ENCODE measurements at places on chromosomes 4 and X.

GRCh38 chr4:132114885-132115284, 1034.2 kb upstream of the PCDH10 start:
- no peaks in the 10 kb centered on the region for H3K4me1 ChIP-seq
- H3K4me3 ChIP-seq: no peak overlapping the region
- H3K27me3 ChIP-seq: no peaks in the 10 kb centered on the region
- H3K27ac ChIP-seq: no peak overlapping the region
- DNase-seq: no peak

DNA sequence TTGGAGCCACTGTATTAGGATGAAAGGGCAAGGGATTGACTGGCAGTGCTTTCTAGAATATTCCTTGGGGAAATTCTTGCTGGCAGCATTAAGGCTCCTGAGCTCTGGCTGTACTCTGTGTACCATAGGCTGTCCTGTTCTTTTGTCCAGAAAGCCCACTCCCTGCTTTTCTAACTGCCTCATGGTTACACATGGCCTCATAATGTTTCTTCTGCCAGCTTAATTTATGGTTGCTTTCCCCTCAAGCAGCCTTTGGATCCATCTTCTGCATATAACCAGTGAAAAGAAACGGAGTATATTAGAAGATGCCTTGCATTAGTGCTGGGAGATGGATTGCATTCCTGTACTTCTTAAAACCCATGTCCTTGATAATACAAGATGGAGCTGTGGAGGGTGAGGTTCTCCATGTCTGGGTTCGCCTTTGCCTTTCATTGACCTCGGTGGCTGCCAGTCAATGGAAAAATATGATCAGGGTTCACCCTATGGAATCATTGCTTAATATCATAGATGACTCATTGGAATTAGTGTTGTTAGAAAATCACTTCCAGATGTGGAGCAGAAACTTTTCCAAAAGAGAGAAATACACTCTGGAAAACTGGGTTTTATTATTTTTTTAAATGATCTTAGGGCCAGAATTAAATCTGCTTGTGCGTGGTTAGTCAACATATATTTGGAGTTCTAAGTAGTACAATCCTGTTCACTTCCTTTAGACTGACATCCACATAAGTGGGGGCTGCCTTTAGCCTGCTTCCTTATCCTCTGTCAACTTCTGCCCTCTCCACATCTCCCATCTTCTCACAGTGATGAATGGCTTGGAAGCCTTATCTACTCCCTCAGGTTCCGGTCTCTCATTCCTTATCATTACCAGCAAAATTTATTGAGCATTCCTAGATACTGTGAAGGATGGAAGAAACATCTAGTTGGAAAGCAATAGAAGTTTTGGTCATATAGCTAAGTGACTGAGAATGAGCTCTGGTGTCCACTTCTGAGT, 24.9 kb downstream of the DOCK11 start:
- no peaks in the 10 kb centered on the region for H3K36me3 ChIP-seq
- no peak for DNase-seq
- H3K27me3 ChIP-seq: no peaks in the 10 kb centered on the region
- no peak overlapping the region for H3K27ac ChIP-seq

- H3K27me3 ChIP-seq: no peaks in the 10 kb centered on the region
- H3K36me3 ChIP-seq: no peaks in the 10 kb centered on the region
- H3K4me1 ChIP-seq: peaks cover 2% of the 10 kb centered on the region
- DNase-seq: no peak
Measured at GRCh38 chr4:11050766-11051165, 366.2 kb upstream of the CLNK start.

DNA sequence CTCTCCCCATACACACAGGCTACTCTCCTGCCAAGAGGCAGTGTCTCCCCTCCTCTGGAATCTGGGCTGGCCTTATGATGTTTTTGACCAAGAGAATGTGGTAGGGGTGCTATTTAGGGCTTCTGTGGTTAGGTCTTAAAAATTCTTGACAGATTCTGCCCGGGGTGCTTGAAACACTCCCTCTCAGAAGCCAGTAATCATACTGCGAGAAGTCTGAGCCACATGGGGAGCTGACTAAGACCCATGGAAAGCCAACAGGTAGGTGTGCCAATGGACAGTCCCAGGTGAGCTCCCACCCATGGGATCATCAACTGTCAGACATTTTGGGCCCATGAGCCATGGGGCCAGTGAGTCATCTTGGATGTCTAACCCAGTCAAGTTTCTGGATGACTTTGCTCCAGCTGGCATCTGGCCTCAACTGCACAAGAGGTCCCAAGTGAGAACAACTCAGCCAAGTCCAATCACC, 315.7 kb downstream of the FBXW7 start:
- H3K4me3 ChIP-seq: no peak overlapping the region
- no peaks in the 10 kb centered on the region for H3K4me1 ChIP-seq
- H3K36me3 ChIP-seq: no peaks in the 10 kb centered on the region
- no peak overlapping the region for H3K27ac ChIP-seq
- H3K27me3 ChIP-seq: no peaks in the 10 kb centered on the region

GRCh38 chrX:143854006-143854405, 29.9 kb upstream of the UBE2NL start:
- no peak for DNase-seq
- H3K4me1 ChIP-seq: no peaks in the 10 kb centered on the region
- H3K36me3 ChIP-seq: no peaks in the 10 kb centered on the region
- H3K27ac ChIP-seq: no peak overlapping the region
- H3K27me3 ChIP-seq: no peaks in the 10 kb centered on the region

DNA sequence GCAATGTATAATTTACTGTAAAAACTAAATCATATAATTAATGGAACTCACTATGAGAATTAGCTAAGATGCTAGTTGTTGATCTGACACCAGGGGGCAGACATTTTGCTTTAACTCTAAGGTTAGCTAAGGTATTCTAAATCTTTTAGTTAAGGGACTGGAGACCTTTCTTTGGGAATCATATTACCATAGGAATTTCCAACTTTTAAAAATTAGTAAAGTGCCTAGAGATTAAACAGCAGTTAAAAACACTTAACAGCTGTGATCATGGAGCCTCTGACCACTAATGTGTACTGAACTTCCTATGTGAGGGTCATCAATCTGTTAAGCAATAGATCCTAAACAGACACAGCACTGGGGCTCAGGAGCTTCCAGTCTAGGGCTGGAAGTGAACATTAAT, 226.6 kb downstream of the NSUN7 start:
- no peaks in the 10 kb centered on the region for H3K4me1 ChIP-seq
- no peaks in the 10 kb centered on the region for H3K27me3 ChIP-seq
- no peaks in the 10 kb centered on the region for H3K36me3 ChIP-seq
- DNase-seq: peak; percentile 83
- no peak overlapping the region for H3K27ac ChIP-seq
- no peak overlapping the region for H3K4me3 ChIP-seq

GRCh38 chrX:23287191-23287725, 47.4 kb upstream of the PTCHD1 start:
- no peak overlapping the region for H3K27ac ChIP-seq
- no peak for DNase-seq
- peaks cover 1% of the 10 kb centered on the region for H3K4me1 ChIP-seq
- H3K36me3 ChIP-seq: no peaks in the 10 kb centered on the region

DNA sequence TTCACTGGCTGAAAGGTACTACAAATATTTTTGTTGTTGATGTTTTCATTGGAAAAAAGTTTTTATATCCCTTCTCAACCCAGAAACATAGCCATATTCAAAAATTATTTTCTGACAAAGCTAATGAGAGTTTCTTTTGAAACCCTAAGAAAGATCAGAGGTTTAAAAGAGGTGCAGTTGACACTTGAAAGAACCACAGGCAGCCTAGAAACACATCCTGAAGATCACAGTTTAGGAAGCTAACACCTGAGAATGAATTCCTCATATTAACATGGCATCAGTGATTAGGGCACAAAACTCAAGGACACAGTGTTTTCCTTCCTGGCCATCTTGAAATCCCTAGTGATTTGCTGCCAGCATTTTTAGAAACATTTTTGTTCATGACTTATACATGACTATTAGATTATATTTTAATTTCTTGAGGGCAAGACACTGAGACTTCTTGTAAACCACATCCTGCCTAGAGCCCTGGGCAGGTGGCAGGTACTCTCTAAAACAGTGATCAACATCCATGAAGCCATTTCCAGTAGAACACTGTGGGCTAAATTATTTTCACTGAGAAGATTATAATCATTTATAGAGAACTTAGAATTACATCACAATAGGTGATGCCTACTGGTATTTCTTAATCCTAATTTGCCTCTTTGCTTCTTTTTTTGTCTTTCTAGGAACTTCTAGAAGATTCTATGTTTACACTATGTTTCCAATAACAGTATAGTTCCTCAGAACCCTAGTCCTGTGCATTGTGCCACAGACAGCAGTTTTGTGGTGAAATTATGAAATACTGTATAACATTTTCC, 80.0 kb downstream of the ARSJ start:
- DNase-seq: no peak
- no peak overlapping the region for H3K4me3 ChIP-seq
- H3K4me1 ChIP-seq: no peaks in the 10 kb centered on the region
- no peak overlapping the region for H3K27ac ChIP-seq
- H3K27me3 ChIP-seq: no peaks in the 10 kb centered on the region

DNA sequence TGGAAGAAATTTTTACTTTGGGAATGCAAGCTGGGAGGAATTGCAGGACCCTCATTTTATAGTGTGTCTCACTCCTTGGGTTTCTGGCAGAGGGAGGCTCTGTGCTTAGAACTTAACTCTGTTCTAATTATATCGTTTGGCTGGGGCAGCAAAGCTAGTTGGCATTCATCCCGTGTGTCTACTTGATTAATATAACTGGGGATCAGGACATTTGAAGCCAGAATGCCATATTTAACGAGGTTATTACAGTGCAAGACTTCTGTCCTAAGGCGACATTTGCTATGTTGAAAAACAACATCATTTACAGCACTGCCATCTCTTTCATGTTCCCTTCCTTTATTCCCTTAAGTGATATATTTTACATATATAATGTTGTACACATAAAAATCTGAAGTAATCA, 179.1 kb upstream of the TBC1D9 start:
- H3K4me3 ChIP-seq: no peak overlapping the region
- no peaks in the 10 kb centered on the region for H3K4me1 ChIP-seq
- H3K36me3 ChIP-seq: no peaks in the 10 kb centered on the region

DNA sequence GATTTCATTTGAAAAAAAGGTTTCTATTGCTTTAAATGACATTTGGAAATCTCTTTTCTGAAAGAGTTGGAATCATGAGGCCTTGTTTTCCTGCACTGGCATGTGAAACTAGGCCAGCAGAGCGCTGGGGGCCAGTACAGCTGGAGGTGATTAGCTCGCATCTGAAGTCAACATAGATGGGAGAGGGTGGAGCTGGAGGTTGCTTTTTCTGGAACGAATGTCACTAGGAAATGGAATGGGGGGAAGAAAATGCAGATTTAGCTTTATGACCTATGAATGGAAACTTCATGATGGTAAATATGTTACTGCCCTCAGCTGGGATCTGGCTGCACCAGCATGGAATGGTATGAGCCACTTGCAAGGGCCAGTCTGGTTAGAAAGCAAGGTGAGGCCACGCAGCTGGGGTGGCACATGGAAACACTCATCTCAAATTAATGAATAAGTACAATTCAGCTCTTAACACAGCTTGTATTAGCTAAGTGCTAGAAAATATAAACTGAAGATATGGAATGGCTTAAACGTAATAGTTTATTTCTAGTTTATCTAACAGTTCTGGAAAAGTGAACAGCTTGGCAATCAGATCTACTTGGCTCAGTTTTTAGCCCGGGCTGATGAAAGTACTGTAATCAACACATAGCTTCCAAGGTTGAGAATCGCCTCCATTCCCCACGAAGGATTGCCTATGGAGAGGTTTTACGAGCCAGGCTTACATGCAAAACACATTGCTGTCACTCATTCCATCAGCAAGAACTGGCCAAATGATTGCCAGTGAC, 32.5 kb downstream of the SLC10A6 start:
- no peak overlapping the region for H3K4me3 ChIP-seq
- no peak overlapping the region for H3K27ac ChIP-seq
- no peak for DNase-seq

DNA sequence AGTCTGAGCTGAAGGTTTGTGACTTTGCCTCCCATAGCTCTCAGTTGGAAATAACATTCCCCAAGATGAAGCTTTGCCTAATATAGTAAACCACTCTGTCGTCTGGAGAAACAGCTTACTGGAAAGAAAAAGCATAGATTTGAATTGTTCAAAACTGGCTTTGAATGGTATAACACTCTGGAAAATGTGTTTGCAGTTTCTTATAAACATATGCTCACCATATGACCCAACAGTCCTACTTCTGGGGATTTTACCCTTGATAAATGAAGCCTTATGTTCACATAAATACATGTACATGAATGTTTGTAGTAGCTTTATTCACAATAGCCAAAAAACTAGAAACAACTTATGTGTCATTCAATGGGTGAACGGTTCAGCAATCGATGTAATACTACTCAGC, 10.2 kb downstream of the VEGFD start:
- no peaks in the 10 kb centered on the region for H3K27me3 ChIP-seq
- DNase-seq: no peak
- no peak overlapping the region for H3K27ac ChIP-seq
- H3K4me1 ChIP-seq: no peaks in the 10 kb centered on the region

GRCh38 chr4:104722467-104722866, 227.8 kb upstream of the CXXC4 start:
- H3K4me3 ChIP-seq: no peak overlapping the region
- no peak overlapping the region for H3K27ac ChIP-seq
- DNase-seq: no peak
- H3K27me3 ChIP-seq: no peaks in the 10 kb centered on the region
- no peaks in the 10 kb centered on the region for H3K36me3 ChIP-seq

DNA sequence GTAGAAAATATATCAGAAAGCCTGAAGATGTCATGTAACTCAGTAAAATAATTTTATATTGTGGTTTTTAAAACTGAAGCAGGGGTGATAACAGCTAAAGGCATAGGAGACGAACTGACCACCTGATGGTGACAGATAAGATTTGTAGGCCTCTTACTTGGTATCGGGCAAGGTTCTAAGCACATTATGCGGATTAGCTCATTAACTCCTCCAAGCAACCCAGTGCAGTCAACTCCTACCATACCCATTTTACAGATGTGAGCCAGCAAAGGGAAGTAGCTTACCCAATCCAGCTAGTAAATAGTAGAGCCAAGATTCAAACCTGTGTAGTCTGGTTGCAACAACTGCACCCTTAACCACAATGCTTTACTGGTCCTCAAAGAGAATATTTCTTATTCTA, 62.1 kb downstream of the CC2D2A start:
- no peaks in the 10 kb centered on the region for H3K27me3 ChIP-seq
- H3K36me3 ChIP-seq: no peaks in the 10 kb centered on the region

DNA sequence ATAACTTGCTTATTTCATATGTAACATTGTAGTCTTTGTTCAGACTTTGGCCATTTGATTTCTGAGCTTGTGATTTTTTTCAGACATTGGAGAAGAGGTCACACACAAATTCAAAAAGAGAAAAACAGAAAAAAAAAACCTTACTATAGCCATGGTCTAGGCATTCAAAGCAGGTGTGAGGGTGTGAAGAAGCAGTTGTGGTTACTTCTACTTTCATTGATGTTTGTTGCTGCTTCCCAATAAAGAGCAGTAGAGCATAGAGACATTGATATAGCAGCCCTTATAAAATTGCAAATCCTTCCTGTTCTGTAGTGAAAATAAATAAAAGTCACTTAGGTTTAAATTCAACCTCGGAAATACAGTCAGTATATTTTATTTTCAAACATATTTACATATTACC, 671.6 kb downstream of the GRXCR1 start:
- no peak overlapping the region for H3K27ac ChIP-seq
- no peaks in the 10 kb centered on the region for H3K36me3 ChIP-seq

All from trophoblast cell (in vitro differentiated cells and primary cell).